ENCODE measurements at places on chromosomes 5 and 9.

GRCh38 chr9:106783121-106783520 lies 79.8 kb upstream of the ZNF462 start:
- DNase-seq: no peak

- no peak for DNase-seq
Measured at GRCh38 chr9:91960367-91960766, 10.3 kb upstream of the ROR2 start.

DNA sequence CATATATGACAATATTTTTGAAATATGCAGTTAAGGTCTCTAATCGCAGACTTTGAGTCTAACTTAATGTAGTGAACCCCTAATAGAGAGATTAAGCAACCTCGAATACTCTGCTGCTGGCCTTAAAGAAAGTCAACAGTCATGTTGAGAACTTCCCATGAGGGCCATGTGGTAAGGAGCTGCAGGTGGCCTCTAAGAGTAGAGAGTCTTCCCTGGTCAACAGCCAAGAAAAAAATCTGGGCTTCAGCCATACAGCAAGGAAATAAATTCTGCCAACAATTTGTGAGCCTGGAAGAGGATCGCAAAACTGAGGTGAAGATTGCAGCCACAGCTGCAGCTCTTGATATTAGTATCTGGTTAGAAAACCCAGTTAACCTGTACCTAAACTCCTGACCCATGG lies 935.2 kb upstream of the TYRP1 start:
- DNase-seq: no peak

- no peak for DNase-seq
Measured at GRCh38 chr5:52837068-52837467, 49.4 kb downstream of the ITGA1 start.

GRCh38 chr5:32004404-32004803 lies 169.7 kb downstream of the GOLPH3 start:
- no peak for DNase-seq

DNA sequence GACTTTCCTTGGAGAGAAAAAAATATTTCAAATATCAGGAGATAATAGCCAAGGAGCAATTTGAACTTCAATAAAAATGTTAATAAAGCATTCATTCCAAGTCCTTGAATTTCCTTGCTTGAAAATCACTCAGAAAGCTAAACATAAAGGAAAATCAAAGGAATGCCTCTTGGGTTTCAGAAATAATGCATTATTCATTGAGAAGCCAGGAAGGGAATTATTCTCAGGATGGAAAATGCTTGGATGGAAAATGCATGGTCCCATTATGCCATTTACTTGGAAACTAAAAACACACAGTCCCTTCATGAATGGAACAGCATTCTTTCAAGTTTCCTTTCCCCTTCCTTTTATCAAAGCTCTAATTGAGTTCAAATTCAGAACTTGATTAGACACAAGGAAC lies 160.9 kb downstream of the LPAR1 start:
- DNase-seq: no peak

GRCh38 chr5:3325972-3326840 lies 269.4 kb upstream of the IRX1 start:
- DNase-seq: no peak

GRCh38 chr9:90107040-90107725 lies 502.4 kb downstream of the GADD45G start:
- no peak for DNase-seq

DNA sequence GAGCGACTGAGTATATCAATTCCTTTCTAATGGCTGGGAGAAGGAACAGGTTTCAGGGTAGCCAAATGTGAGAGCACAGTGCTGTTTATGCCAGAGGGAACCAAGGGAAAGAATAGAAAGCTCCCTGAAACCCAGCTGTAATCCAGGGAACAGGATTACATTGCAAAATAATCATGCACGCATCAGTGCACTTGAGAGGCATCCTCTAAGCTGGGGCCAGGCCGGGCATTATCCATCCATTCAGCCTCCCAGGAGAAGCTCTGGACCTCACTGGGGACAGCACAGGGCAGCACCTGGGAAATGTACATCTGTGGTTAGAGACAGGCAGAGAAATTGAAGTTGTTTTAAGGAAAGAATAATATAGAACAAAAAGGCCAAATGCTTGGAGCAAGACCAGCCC lies 72.7 kb downstream of the MTRR start:
- DNase-seq: no peak

DNA sequence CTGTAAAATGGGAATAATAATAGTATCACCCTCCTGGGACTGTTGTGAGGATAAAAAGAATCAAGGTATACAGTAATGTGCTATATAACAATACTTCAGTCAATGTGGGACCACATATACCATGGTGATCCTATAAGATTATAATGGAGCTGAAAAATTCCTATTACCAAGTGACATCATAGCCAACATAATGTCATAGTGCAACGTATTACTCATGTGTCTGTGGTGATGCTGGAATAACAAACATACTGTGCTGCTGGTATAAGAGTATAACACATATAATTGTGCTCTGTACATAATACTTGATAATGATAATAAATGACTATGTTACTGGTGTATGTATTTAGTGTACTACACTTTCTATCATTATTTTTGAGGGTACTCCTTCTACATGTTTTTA lies 38.1 kb downstream of the LIFR start:
- no peak for DNase-seq

DNA sequence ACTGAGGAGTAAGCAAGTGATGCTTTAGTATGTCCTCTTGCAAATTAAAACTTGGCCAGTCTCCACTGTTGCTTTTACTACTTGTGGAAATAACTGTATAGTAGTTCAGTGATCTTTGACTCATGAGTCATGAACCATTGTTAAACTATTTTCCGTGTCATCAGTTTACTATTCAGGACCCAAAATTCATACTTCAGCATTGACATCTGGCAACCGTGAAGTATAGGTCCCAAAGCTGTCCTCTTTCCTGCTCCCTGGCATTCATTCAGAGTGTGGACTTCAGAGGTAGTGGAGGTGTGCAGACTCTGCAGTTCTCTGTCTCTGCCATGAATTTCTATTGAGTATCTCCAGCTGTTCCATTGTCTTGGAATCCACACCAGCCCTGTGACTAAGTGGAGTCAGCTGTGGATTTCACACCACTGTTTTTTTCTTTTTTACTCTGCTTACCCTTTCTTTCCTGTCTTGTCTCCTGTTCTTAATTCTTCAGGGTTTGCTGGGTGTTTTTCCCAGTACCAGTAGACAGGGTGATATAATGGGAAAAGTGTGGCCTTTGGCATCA lies 7.5 kb downstream of the TDRD7 start:
- DNase-seq: no peak

DNA sequence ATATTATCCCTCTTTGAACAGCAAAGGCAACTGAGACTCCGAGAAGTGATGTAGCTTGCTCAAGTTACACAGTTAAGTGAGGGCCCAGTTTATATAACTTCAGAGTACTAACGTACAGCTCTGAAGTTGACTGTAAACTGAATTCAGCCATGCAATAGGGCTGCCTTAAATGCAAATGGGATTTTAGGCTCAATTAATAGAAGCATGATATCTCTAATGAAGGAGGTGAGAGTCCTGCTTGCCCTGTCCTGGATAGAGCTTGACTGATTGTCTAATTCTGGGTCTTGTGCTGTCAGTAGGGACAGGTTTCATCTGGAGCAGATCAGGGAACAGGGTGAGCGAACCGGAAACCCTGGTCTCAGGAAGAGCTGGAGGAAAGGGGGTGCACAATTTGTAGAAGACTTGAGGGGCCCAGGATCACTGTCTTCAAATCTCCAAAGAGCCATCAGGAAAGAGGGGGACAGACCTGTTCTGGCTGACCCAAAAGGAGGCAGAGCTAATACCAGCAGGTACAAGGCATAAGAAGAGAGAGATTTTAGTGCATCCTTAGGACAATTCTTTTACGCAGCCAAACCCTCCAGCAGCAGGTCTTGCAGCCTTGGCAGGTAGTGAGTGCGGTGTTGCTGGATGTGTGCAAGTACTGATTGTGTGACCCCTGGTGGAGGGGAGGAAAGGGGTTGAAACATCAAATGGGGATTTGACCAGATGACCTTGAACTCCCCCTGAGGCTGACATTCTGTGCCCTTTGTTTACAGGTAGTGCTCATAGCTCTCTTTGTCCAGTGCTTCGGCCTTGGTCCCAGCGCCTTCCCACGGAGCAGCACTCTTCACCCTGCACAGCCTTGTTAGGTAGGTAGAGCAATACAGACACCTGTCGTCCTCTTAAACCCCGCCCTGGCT lies 13.0 kb downstream of the GSN start:
- no peak for DNase-seq

GRCh38 chr9:74095925-74096324 lies 401.2 kb upstream of the RORB start:
- DNase-seq: no peak

- no peak for DNase-seq
Measured at GRCh38 chr5:92518318-92518904, 1062.6 kb downstream of the NR2F1-AS1 start.

GRCh38 chr5:38299585-38299984 lies 41.2 kb downstream of the EGFLAM start:
- DNase-seq: no peak

DNA sequence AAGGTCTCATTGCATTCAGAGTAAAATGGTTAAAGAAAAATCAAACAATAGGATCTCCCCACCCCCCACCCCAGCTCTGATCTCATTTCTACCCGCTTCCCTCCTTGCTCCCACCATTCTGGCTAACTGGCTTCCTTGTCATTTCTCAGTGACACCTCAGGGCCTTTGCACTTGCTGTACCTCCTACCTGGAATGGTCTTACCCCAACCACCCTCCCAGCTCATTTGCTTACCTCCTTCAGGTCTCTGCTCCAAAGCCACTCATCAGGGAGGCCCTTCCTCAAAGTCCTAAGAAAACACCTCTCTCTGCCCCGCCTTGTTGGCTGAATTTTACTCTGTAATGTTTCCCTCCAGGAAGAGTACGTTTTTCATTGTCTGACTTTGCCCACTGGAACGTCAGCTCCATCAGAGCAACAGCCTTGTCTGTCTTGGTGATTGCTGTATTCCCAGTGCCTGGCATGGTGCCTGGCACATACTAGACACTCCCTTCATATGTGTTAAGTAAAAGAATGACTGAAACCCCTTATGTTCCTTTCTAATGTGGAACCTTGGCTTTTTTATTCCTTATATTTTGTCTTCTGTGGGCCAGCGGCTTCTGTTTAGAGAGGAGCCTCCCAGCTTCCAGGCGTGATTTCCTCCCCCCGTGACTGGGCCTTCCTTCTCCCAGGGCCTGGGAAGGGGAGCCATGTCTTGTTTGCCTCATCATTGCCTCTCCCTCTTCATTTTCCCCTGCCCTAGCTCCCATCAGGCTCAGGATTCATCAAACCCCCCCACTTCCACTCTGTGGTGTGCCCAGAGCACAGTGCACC lies 26.9 kb downstream of the NEURL1B start:
- DNase-seq: no peak

DNA sequence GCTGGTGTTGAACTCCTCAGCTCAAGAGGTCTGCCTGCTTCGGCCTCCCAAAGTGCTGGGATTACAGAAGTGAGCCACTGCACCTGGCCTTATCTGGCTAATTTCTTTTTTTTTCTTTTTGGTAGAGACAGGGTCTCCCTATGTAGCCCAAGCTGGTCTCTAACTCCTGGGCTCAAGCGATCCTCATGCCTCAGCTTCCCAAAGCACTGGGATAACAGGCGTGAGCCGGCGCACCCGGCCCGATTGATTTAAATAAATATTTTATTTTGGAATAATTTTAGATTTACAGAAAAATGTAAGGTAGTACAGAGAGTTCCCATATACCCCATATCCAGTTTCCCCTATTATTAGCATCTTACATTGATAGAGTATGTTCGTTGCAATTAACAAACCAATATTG lies 155.0 kb upstream of the MVB12B start:
- DNase-seq: no peak

GRCh38 chr5:107135391-107135790 lies 535.3 kb downstream of the EFNA5 start:
- no peak for DNase-seq

GRCh38 chr5:463952-464351 lies 21.0 kb downstream of the EXOC3 start:
- no peak for DNase-seq

- no peak for DNase-seq
Measured at GRCh38 chr5:149094996-149095395, 32.1 kb upstream of the SH3TC2 start.

DNA sequence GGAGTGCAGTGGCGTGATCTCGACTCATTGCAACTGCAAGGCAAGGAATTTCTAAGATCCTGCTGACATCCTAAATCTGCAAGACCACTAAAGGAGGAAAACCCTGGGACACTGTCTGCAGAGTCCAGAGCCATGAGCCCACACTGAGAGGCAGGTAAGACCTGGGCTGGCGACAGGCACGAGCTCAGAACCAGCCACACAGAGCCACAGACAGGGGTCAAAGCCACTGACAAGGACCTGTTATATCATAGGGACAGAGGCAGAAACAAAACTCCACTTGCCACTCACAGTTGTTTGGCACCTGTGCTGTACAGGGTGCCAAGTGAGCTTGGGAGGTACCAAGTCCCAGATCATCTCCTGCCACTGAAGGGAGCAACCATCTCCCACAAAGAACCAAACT lies 34.2 kb downstream of the IPPK start:
- DNase-seq: no peak

DNA sequence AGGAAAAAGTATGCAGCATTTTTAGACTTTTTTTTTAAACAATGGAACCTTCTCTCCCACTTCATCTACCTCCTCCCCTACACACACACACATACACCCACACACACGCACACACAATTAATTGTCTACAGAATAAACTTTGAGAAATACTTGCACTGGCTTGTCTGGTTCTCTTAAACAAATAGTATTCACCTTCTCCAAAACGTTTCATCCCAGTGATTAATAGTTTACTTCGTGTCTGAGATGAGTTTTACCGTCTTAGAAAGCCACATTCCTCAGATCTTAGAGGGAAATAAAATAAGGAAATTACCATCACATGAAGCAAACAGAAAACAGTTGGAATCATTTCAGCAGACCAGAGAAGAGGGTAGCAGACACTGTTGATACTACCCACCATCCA lies 570.6 kb upstream of the CLINT1 start:
- no peak for DNase-seq

GRCh38 chr5:432928-433791 lies 9.8 kb upstream of the EXOC3 start:
- DNase-seq: no peak

GRCh38 chr5:85159395-85159794 lies 774.7 kb upstream of the EDIL3 start:
- DNase-seq: no peak

GRCh38 chr5:134392301-134392700 lies 19.4 kb downstream of the CDKN2AIPNL start:
- DNase-seq: no peak

DNA sequence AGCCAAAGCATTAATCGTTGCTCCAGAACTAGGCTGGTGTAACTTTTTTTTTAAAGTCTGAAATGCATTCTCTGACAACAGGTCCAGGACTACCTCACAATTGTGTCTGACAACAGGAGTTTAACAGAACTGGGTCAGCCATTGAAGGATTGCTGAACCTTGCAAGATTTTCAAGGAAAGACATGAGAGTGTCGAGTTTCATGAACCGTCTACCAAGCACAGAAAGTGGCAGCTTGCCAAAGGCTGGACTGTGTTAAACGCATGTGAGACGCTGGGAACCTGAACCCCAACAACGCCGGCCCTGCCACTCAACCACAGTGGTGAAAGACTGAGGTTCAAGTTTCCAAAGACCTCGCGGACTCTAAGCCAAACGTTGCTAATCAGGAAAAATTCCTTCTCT lies 79.1 kb downstream of the LHFPL2 start:
- no peak for DNase-seq

- no peak for DNase-seq
Measured at GRCh38 chr5:172407822-172408221, 46.5 kb downstream of the SH3PXD2B start.

- no peak for DNase-seq
Measured at GRCh38 chr5:152723482-152723881, 318.4 kb upstream of the NMUR2 start.

GRCh38 chr9:6036391-6036790 lies 21.0 kb upstream of the RANBP6 start:
- no peak for DNase-seq
